ENCODE measurements at places on chromosomes 12 and 14.

DNA sequence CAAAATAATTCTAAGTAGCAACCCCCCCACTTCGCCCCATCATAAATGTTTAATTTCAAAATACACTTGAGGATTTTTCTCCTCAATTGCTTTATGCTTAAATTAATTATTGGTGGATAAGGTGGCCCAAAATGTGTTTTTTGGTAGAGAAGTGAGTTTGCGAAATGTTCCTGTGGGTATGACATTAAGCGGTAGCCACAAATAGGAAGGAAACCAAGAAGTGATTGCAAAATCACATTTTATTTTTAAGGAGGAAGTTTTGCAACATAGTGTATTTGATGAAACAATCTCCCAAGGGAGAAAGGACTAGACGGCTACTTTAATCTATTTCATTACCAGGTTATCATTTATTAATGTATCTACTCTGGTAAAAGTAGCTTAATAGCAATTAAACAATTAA, 25.5 kb downstream of the SLC25A3 start:
- no peaks in the 10 kb centered on the region for H3K27me3 ChIP-seq
- H3K27ac ChIP-seq: no peak overlapping the region
- H3K36me3 ChIP-seq: no peaks in the 10 kb centered on the region
- H3K4me3 ChIP-seq: no peak overlapping the region
- H3K4me1 ChIP-seq: no peaks in the 10 kb centered on the region

DNA sequence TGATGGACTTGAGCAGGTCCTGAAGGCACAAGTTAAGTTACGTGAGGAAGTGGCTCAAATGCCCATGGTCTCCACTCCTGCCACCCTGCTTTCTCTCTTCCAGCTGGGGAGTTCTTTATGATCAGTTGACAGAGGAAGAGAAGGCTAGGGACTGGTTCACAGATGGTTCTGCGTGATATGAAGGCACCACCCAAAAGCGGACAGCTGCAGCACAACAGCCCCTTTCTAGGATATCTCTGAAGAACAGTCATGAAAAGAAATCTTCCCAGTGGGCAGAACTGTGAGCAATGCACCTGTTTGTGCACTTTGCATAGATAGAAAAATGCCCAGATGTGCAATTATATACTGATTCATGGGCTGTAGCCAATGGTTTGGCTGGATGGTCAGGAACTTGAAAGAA, 162.4 kb upstream of the FSCB start:
- H3K4me1 ChIP-seq: no peaks in the 10 kb centered on the region
- DNase-seq: no peak
- H3K27me3 ChIP-seq: no peaks in the 10 kb centered on the region
- H3K36me3 ChIP-seq: no peaks in the 10 kb centered on the region
- H3K27ac ChIP-seq: no peak overlapping the region
- H3K4me3 ChIP-seq: no peak overlapping the region

GRCh38 chr12:93980711-93981110, 167.7 kb upstream of the PLXNC1 start:
- no peak for DNase-seq
- H3K4me3 ChIP-seq: no peak overlapping the region
- no peaks in the 10 kb centered on the region for H3K4me1 ChIP-seq
- H3K27ac ChIP-seq: no peak overlapping the region

GRCh38 chr12:123910057-123910456, 62.6 kb downstream of the CCDC92 start:
- H3K4me1 ChIP-seq: peaks cover 16% of the 10 kb centered on the region
- no peak overlapping the region for H3K27ac ChIP-seq
- H3K4me3 ChIP-seq: no peak overlapping the region
- no peaks in the 10 kb centered on the region for H3K36me3 ChIP-seq

GRCh38 chr12:32155961-32156529, 49.4 kb downstream of the BICD1 start:
- no peaks in the 10 kb centered on the region for H3K36me3 ChIP-seq
- H3K4me3 ChIP-seq: no peak overlapping the region
- no peak for DNase-seq
- peaks cover 2% of the 10 kb centered on the region for H3K4me1 ChIP-seq
- H3K27ac ChIP-seq: no peak overlapping the region
- H3K27me3 ChIP-seq: no peaks in the 10 kb centered on the region

- peak; percentile 79 for DNase-seq
- H3K27ac ChIP-seq: no peak overlapping the region
- H3K4me3 ChIP-seq: no peak overlapping the region
- H3K36me3 ChIP-seq: peaks cover 24% of the 10 kb centered on the region
- no peaks in the 10 kb centered on the region for H3K27me3 ChIP-seq
These were observed 119.0 kb downstream of the RBM19 start for GRCh38 chr12:113846883-113847755.

DNA sequence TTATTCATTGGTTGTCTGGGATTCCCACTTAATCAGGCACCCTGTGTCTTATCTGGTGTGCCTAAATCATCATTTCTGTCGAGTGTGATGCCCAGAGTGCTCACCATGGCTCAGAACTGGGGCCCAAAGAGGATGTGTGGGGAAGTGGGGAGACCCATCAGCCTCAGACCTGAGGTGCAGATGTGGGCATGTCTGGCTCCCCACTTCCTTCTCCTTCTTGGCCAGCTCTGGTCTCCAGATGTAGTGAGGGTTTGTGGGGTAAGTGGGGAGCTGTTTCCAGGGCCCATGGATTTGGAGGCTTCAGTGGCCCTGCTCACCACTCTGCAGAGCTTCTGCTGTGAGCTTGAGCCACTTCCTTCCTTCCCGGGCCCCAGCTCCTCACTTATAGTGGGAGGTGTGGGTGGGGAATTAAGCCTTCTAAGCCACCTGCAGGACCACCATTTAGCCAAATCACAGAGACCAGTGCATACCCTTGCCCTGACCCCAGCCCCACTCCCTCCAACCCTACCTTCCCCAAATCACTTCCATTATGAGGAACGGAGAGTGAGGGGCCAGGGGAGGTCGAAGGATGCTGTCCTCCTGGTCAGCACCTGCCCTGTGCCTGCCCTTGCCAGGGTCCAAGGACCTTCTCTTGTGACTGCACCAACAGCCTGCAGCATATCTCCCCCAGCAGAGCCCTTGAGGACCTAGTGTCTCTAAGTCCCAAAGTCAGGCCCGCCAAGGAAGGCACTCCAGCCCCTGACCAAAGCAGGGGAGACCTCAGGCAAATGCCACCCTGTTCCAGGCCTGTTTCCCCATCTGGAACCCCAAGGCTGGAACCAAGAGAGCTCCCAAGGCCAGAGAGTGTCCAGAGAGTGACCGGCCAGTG, 278.2 kb upstream of the RTL1 start:
- H3K27ac ChIP-seq: no peak overlapping the region
- no peaks in the 10 kb centered on the region for H3K36me3 ChIP-seq
- DNase-seq: no peak
- H3K4me3 ChIP-seq: no peak overlapping the region

DNA sequence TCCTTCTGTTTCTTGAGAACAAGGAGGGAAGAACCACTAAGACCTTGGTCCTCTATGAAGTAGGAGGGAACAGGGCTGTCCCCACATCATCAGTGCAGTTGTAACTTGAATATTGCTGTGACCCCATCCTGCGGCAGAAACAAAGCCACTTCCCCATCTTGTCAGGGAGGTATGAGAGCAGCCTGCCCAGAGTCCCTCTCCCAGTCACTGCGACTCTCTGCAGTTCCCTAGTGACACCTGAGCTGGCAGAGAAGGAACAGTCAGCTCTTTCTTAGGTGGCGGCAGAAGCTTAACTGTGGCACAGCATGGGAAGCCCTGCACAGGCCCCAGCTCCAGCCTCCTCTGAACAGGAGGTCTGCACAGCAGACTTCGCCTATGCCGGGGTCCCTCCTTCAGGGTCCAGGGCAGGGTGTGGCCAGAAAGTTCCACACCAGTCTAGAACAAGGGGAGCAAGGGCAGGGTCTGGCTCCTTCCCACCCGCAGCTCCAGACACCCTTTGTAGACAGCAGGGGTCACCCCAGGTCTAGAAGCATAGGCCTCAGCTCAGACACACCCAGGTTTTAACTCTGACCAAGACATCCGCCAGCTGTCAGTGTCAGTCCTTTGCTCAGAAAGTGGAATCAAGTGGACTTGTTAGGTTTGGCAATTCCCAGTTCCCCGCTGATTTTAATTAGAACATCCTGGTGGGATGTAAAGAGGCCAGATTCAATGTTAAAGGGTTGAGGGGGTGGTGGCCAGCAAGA, 36.8 kb downstream of the DEGS2 start:
- no peak for DNase-seq
- peaks cover 13% of the 10 kb centered on the region for H3K4me1 ChIP-seq
- H3K4me3 ChIP-seq: no peak overlapping the region
- peaks cover 72% of the 10 kb centered on the region for H3K36me3 ChIP-seq
- H3K27ac ChIP-seq: no peak overlapping the region

- H3K4me3 ChIP-seq: peak within 1 kb of the TSS; percentile 65
- no peaks in the 10 kb centered on the region for H3K27me3 ChIP-seq
- peaks cover 22% of the 10 kb centered on the region for H3K4me1 ChIP-seq
- peak within 1 kb of the TSS; percentile 41 for H3K27ac ChIP-seq
These were observed at the start of gene CAMKK2 for GRCh38 chr12:121296618-121297434. CAMKK2 (minus strand) TSS chr12:121296709; CDS start chr12:121274526, 22,183 bp downstream.

- peaks cover 3% of the 10 kb centered on the region for H3K4me1 ChIP-seq
- H3K27me3 ChIP-seq: no peaks in the 10 kb centered on the region
These were observed 1.3 kb downstream of the SDR9C7 start for GRCh38 chr12:56932867-56933266.

DNA sequence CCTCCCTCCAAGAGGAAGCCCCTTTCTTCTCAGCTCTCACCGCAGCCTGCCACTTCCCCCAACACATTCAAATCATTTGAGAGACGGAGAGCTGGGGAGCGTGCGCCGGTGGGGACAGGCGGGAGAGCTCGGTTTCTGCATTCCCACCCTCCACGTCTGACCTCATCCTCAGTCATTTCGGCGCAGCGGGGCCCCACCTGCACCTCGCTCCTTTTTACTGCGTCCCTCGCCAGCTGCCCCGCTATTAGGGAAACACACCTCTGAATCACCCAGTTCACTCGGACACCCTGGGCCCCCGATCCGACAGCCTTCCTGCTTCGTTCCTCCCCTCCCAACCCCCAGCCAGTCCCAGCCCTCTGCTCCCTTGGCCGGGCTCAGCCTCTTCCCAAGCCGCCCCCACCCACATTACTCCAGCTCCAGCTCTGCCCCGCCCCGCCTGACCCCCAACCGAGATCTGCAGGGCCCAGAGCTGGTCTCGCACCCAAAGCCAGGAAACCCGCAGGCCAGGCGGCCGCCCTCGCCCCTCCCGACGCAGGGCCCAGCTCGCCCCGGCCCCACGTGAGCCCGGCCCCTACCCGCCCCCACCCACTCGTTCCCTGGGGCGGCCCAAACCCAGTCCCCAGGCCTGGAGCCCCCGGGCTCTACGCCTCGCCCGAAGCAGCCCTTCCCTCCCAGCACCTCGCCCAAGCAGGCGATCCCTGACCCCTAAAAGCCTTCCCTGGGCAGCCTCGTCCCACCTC, 783 bp downstream of the CORO1C start:
- H3K4me1 ChIP-seq: peaks cover 13% of the 10 kb centered on the region
- H3K36me3 ChIP-seq: no peaks in the 10 kb centered on the region
- peak overlapping the region; percentile 74 for H3K27ac ChIP-seq
- H3K4me3 ChIP-seq: peak overlapping the region; percentile 81

GRCh38 chr12:32679920-32680237, 778 bp downstream of the DNM1L start:
- peak; percentile 35 for DNase-seq
- no peaks in the 10 kb centered on the region for H3K27me3 ChIP-seq
- H3K27ac ChIP-seq: peak overlapping the region; percentile 81
- peaks cover 1% of the 10 kb centered on the region for H3K36me3 ChIP-seq

- DNase-seq: no peak
- no peak overlapping the region for H3K4me3 ChIP-seq
- no peaks in the 10 kb centered on the region for H3K36me3 ChIP-seq
- no peaks in the 10 kb centered on the region for H3K4me1 ChIP-seq
- no peak overlapping the region for H3K27ac ChIP-seq
These were observed 222.0 kb upstream of the CPNE8 start for GRCh38 chr12:39127401-39127800.

- no peak overlapping the region for H3K27ac ChIP-seq
- no peaks in the 10 kb centered on the region for H3K36me3 ChIP-seq
- H3K4me3 ChIP-seq: no peak overlapping the region
These were observed 12.5 kb upstream of the GLIPR1L2 start for GRCh38 chr12:75378354-75378753.

DNA sequence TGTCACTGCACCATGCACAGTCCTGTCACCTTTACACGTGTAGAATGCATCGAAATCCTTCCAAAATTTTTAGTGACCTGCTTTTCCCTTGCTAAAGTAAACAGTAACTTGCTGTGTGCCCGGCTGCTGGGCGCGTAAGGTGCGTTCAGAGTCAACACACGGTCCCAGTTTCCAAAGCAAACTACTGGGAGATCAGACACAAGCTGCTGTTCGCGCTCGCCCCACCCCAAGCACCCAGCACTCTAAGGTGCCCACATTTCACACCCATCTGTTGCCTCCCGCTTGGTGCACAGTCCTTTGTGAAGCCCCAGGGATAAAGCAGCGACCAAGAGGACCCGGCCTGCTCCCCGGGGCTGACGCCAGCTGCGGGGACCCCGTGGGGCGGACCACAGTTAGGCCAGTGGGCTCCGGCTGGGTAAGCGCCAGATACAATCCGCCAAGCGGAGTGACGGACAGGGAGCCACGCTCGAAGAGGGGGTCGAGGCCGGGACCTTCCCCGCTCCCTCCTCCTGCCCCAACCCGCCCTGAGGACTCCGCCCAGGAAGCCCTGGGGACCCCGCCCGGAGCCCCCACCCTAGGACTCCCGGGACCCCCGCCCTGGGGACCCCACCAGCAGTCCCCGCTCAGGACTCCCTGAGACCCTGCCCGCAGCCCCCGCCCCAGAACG, 633 bp downstream of the STX2 start:
- peaks cover 3% of the 10 kb centered on the region for H3K36me3 ChIP-seq
- peak overlapping the region; percentile 71 for H3K4me3 ChIP-seq

GRCh38 chr12:68831751-68832503, 23.9 kb downstream of the MDM2 start:
- no peak overlapping the region for H3K4me3 ChIP-seq
- DNase-seq: no peak
- no peaks in the 10 kb centered on the region for H3K27me3 ChIP-seq
- H3K27ac ChIP-seq: no peak overlapping the region
- peaks cover 26% of the 10 kb centered on the region for H3K36me3 ChIP-seq

DNA sequence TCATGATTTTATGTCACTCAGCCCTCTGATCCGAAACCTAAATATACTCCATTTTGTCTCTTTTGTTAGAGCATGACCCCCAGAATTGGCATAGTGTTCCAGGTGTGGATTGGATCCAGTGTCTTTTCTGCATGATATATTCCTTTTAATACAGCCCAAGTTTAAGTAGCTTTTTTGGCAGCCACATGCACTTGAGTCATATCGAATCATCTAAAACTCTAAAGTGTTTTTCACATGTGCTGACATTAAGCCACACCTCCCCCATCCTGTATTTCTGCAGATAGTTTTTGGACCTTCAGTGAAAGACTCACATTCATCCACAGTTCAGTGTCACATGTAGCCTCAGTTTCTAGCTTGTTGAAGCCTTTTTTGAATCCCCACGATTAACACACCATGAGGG, 30.6 kb downstream of the BORCS5 start:
- no peaks in the 10 kb centered on the region for H3K27me3 ChIP-seq
- peaks cover 3% of the 10 kb centered on the region for H3K4me1 ChIP-seq
- no peak for DNase-seq
- H3K4me3 ChIP-seq: no peak overlapping the region
- H3K27ac ChIP-seq: no peak overlapping the region
